ENCODE measurements at places on chromosomes 1 and 21.

DNA sequence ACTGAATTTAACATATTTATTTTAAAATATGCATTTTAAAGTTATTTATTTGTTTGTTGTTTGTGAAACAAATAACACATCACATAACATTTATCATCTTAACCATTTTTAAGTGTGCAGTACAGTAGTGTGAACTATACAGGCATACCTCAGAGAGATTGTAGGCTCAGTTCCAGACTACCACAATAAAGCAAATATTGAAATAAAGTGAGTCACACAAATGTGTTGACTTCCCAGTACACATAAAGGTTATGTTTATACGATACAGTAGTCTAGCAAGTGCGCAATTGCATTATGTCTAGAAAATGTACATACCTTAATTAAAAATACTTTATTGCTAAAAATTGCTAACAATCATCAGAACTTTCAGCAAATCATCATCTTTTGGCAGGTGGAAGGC, 739.4 kb upstream of the ADGRL4 start:
- DNase-seq, result no peak

GRCh38 chr21:31606081-31606874, 53.2 kb upstream of the SOD1 start:
- no peak for DNase-seq

DNA sequence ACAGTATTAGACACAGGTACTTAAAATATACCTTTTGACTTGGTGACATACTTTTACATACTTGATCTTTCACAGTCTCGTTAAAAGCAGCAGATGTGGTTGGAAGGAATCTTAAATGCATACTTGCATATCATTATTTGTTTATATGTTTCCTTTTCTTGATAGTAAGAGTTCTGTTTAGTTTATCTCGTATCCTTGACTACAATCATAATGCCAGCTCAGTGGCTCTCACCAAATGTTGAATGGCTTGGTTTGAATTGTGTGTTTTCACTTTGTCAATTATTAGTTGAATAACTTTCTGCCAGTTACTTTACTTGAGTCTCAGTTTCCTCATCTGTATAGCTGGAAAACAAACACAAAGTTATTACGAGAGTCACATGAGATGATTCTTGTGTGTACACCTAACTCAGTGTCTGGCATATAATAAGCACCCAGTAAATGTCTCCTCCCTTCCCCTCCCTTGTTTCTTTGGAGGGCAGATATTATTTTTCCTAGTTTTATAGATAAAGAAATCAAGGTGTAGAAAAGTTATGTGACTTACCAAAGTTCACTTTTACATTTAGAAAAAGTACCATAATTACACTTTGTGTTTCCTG, 131.6 kb upstream of the IVNS1ABP start:
- DNase-seq, result no peak

- no peak for DNase-seq
These were observed 13.0 kb upstream of the CCDC190 start for GRCh38 chr1:162873671-162874666.

GRCh38 chr1:17480846-17481245, 41.4 kb upstream of the RCC2 start:
- no peak for DNase-seq

DNA sequence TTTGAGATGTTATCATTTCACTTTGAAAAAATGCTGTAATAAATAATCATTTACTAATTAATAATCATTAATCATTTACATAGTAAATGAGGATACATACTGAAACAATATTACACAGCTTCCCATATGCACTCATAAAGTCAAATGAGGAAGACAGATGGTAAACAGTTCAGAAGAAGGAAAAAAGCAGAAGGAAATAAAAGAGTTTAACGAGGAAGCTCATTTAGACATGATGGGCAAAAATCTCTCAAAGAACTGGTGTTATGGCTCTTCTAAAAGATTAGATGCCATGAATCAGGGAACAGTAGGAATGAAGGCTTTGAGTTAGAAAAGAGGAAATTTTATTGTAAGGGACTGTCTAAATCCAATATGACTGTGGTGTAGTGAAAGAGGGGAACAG, 347.6 kb downstream of the PTPRC start:
- DNase-seq, result no peak

DNA sequence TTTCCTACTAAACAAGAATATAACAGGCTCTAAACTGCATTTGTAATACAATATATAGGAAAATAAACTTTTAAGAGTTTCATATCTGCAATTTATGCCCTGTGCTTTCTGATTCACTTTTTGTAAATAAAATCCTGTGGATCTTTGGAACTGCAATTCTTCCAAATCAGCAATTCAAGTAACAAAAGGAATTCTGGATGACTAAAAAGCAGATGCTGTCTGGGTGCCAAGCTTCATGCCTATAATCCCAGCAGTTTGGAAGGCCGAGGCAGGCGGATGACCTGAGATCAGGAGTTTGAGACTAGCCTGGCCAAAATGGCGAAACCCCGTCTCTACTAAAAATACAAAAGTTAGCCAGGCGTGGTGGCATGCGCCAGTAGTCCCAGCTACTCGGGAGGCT, 6.3 kb downstream of the NME7 start:
- no peak for DNase-seq

GRCh38 chr1:5845376-5845775, 146.8 kb downstream of the NPHP4 start:
- DNase-seq, result no peak

DNA sequence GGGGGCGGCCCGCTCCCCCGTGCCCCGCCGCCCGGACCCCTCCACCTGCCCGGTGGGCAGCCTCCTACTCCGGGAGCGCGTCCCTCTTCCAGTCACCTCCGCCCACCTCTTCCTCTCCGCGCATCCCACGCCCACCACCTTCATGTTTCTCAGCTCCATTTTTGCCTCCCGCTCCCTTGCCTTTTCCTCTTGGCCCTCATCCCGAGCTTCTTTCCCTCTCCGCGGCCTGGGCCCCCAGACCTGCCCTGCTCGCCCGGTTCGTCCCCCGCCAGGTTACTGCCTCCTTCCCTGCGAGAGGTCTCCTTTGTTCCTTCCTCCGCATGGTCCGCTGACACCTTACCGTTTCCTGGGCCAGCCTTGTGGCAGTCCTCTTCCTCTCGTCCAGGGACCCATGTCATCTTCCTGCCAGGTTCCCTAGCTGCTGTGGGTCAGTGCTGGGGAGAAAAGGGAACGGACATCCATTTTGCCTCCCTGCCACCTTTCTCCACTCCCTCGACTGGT, 563 bp downstream of the QSOX1 start:
- no peak for DNase-seq

DNA sequence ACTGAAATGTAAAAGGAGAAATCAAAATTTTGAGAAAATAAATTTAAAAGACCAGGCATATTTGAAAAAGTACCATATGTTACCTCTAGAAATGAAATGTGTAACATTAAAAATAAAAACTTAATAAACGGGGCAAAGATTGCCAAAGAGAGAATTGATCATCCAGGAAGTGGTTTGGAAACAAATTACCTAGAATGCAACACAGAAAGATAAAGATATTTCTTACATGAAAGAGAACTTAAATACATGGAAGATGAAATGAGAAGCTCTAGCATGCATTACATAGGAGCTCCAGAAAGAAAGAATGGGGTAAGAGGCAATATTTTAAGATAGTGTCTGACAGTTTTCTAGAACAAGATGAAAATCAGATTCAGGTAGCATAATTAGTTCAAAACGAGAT, 235.9 kb upstream of the IRF2BP2 start:
- DNase-seq, result no peak

DNA sequence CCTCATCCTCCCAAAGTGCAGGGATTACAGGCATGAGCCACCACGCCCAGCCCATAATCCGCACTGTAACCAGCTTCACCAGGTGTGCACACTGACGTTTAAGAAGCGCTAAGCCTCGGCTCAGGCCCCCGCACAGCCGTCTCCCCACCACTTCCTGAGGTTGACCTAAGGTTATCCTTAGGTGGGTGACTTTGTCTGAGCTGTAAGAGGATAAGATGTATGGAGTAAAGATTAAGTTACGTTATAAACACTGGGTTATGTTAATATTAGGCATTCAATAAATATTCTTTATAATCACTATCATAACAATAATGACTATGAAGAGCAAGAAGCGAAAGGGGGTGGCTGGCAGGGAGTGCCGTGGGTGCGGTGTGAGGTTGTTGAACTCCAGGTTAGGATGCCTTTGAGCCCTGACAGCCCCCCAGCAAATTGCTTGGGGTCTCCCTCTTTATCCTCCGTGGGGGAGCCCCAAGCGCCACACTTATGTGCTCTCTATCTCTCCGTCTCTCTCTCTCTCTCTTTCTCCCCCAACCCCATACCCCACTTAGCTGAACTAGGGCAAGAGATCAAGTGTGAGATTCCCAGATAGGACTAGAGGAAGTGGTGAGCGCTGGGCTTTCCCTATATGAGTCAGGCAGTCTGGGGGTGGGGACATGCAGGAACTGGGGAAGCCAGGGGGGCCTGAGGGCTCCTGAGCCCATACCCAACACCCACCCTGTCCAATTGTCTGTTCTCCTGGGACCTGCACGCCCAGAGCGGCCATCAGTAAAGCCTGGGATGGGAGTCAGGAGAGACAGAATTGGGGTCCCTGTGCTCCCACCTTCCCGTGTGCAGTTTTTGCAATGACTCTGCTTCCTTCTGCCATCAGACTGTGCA, 7.6 kb downstream of the EFHD2 start:
- no peak for DNase-seq

GRCh38 chr1:98253145-98253544, 332.3 kb upstream of the DPYD start:
- DNase-seq, result no peak

GRCh38 chr1:218078916-218079315, 206.2 kb upstream of the RRP15 start:
- DNase-seq, result no peak

DNA sequence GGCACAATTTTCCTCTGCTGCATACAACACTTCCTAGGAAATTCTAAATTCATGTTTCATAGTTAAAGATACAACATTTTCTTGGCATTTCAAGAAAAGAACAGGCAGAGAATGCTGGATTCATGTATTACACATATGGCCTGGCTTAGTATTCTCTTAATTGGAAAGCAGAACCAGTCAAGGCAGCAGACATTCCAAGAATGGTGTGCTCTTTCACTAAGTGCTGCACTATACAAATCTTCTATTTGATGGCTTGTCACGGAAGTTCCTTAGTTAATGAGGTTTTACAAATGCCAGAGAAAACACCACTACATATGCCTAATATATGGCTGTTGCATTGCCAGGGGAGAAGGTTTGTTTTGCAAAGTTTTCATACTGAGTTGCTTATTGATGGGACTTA, 80.8 kb upstream of the DYNLT5 start:
- DNase-seq, result no peak

DNA sequence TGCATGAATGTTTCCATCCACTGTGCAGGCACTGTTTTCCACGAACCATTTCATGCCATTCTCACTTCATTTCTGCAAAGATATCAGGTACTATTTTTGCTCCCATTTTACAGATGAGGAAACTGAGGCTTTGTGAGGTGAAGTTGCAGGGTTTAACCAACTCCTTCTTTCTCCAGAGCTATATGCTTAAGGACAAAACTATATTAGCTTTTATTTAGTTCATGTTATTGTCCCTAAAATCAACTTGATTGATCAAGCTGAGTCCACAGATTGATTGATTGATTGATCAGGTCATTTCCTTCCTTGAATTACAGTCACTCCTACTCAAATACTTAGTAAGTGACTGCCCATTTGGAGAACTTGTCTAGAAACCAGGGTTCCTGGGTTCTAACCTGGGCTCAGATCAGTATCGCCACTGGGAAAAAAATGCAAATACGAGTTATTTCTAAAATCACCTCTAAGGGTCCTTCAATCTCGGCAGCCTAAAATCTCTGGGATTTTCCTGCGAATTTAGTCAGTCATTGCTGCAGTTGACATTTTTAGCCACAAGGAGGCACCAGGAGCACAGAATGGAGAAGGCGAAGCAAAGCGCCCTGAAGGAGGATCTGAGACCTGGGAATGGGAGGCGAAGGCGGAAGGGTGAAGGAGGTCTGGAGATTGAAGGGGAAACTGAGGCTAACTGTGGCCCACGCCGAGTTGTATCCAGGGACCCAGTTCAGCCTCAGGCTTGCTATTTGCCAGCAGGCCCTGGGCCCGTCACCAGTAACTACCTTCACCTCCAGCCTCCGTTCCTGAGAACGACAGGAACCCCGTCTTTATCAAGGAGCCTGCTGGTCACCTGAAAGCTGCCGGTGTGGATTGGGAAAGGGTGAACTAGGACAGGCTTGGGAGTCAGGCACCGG, 14.3 kb upstream of the MUL1 start:
- DNase-seq, result peak; percentile 78

All from left renal pelvis (tissue), 4 donors.